ENCODE measurements at places on chromosomes 11 and 22.

GRCh38 chr11:107078375-107078774 is 60.1 kb upstream of the GUCY1A2 start:
- DNase-seq, result no peak

GRCh38 chr22:26471522-26471921 is 12.1 kb downstream of the HPS4 start:
- DNase-seq, result no peak

GRCh38 chr11:30724274-30724673 is 138.1 kb upstream of the MPPED2 start:
- DNase-seq, result no peak

DNA sequence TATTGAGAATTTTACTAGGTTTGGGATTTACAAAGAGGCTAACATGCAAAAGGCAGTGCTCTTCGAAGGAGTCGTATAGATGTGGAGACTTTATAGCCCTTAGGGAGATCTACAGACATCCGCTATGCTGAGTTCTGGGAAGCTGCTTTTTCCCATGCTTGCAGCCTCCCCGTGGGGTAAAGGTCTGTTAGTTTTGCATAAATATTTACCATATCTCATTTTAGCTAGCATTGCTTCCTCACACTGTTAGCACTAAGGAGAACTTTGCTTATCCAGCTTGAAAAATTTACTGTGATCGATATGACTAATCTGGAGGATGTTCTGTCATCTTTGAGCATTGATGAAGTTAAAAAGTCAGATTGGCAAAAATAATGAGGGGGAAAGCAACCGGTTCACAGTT is 18.6 kb downstream of the ARHGEF12 start:
- no peak for DNase-seq

- no peak for DNase-seq
These were observed 711 bp upstream of the ZPR1 start for GRCh38 chr11:116788534-116788933.

- DNase-seq, result no peak
These were observed 331.2 kb downstream of the METTL15 start for GRCh38 chr11:28439403-28439802.

- DNase-seq, result no peak
These were observed 32.0 kb downstream of the TMEM184B start for GRCh38 chr22:38240734-38241252.

GRCh38 chr11:82733444-82734119 is at the start of gene FAM181B:
FAM181B (minus strand) TSS chr11:82733864; CDS start chr11:82733729, 135 bp downstream.
- peak; percentile 70 for DNase-seq

DNA sequence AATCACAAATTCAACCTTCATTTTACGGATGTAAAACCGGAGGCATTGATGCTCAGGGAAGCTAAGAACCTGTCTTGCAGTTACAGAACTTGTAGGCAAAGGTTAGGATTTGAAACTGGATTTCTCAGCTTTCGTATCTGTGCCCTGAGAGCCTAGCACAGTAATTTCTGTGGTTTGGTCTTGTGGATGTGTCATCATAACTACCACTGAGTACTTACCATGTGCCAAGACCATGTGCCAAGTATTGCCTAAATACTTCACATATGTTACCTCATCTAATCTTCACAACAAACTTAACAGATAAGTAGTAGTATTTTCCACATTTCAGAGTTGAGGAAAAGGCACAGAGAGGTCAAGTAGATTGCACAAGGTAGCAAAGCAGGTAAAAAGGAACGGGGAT is 140.7 kb downstream of the NXPE2 start:
- DNase-seq, result no peak

DNA sequence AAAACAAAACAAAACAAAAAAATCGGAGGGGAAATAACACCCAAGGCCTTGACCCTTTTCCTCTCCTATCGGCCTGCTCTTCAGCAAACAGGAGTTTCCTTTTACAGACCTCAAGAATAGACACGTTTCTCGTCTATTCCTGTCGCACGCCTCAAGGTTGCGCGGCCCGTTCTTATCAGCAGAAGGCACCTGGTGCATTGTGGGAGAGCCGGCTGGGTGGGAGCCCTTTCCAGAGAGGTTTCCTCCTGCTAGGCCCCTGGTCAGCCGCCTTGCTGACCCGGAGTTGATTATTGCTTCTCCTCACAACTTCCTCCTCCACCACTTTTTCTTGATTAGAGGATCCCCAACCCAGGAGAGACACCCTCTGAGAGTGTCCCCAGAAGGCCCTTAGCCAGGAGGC is 497.3 kb downstream of the MIAT start:
- no peak for DNase-seq

GRCh38 chr11:129723761-129724162 is 91.9 kb upstream of the TMEM45B start:
- DNase-seq, result no peak

- DNase-seq, result no peak
These were observed 68.1 kb downstream of the GRIK4 start for GRCh38 chr11:120579611-120580031.

DNA sequence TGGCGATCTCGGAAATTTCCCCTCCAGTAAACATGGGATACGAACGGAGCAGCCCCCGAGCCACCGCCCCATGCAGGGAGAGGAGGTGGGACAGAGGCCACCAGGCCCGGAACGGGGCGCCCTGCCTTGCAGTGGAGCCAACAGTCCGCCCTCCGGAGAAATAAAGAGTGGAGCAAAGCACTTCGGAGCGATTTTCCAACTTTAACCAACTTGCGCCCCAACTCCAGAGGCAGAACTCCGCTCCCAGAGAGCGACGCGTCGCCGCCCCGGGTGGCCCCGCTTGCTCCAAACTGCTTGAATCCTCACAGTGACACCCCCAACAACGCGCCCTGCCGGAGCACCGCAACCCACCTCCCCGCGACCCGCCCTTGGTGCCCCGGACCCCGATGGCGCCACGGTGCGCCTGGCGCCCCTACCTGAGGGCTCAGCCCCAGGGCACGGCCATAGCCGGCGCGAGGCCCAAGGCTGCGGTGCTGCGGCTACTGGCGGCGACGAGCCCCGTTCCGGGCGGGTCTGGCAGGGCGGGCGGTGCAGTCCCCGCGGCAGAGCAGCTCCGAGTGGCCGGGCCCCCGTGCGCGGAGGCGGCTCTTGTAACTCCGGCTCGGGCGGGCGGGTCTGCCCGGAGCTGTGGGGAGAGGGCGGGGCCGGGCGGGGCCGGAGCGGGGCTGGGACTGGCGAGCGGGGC is at the start of gene AHNAK:
Gene AHNAK (minus strand): TSS at position 563 of the 685 bp plus-strand sequence. CDS start 10,708 bp downstream, outside the sequence.
- DNase-seq, result peak; percentile 65

- no peak for DNase-seq
These were observed 99.6 kb downstream of the CSNK2A3 start for GRCh38 chr11:11253497-11253896.

- no peak for DNase-seq
These were observed 70.0 kb upstream of the GRIK4 start for GRCh38 chr11:120441592-120441991.

DNA sequence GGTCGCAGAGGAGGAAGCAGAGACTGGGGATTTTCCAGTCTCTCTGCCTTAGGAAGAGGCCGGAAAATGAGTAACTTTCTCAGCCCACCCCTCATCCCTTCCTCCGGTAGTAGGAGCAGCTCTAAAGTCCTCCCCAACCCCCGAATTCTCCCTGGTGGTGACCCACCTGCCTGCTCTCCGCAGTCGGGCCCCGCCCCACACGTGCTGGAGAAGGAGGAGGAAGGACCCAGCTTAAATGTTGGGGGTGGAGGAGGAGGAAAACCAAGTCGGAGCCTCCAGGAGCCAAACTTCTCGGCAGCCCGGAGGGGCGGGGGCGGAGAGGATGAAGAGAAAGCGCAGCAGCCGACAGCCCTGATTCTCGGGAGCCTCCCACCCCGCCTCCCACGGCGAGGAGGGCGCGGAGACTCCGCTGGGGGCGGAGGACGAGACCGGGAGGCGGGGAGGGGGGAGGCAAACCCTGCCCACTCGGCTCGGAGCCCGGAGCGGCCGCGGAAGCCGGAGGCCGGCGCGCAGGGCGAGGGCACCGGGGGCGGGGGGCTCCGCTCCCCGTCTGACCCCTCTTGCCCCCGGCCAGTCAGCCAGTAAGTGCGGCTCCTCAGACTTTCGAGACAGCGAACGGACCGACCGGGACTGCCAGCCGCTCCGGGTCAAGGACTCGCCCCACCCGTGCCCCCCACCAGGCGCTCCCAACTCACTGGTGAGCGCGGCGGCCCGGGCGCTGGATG is at the start of gene TPBGL:
Gene TPBGL (plus strand): TSS at position 464 of the 725 bp plus-strand sequence. CDS start 276 bp downstream, outside the sequence.
- DNase-seq, result peak; percentile 25

- DNase-seq, result no peak
These were observed 94.9 kb downstream of the SLC17A6 start for GRCh38 chr11:22433094-22433455.

GRCh38 chr11:68412593-68413475 is 47.7 kb upstream of the PPP6R3 start:
- DNase-seq, result no peak

DNA sequence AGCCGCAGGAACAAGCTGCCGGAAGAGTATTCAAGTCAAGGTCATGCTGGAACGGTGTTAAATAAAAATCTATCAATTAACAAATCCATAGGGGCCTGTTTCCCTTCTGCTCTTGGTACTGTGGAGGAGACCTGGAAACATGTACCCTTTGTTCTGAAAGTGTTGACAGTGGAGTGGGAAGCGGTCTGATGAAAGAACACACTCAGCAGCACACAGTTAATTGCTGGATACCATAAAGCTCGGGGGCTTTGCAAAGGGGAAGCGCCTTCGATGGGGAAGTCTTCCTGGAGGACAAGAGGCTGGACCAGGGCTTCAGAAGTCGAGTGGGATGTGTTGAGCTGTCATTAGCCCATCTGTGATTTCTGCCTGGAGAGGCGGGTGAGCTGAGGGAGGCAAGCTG is 112.5 kb upstream of the CLPB start:
- DNase-seq, result no peak

DNA sequence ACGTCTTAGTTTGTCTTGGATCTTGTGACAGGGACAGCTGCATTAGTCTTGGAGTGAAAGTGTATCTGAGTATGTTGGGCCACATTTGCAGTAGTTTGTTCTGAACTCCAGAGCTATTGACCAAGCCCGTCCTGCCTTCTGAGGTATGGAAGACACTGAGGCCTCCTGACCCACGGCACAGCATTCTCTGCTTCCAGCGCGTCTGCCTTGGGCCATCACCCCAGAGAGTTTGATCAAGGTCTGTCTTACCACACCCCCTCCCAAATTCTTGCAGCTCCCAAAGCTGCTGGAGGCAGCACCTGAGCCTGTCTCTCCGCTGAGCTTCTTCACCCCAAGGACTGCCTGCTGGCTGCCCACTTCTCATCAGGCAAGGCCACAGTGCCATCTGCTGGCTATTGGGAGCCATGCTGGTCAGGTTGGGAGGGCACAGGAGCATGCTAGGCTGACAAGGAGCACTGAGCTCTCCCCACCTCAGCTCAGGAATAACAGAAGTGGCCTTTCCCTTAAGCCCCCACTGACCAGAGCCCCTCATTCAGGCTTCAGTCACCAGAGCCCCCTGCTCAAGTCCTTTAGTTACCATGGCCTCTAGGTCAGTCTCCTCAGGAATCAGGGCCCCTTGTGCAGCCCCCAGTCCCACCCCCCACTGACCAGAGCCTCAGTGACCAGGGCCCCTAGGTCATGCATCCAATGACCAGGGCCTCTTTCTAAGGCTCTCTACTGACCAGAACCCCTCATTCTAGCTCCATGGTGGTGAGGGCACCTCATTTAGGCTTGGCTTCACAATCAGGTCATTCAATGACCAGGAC is 27.2 kb upstream of the SMPD1 start:
- DNase-seq, result peak; percentile 81

DNA sequence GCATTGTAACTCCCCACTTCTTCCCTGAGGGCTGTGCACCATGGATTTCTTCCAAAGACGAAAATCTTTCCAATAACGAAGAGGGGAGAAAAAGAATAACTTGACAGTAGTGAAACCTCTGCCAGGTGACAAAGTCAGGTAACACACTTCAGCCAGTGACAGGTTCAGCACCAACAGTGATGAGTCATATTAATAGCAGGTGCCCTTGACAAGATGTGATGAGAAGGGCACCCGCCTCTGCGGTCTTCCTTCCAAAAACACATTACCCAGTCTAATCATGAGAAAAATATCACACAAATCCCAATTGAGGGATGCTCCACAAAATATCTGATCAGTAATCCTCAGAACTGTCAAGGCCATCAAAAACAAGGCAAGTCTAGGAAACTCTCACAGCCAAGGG is 157.8 kb downstream of the EFCAB6 start:
- no peak for DNase-seq

GRCh38 chr11:61731952-61732675 is 20.3 kb upstream of the MYRF start:
- no peak for DNase-seq

DNA sequence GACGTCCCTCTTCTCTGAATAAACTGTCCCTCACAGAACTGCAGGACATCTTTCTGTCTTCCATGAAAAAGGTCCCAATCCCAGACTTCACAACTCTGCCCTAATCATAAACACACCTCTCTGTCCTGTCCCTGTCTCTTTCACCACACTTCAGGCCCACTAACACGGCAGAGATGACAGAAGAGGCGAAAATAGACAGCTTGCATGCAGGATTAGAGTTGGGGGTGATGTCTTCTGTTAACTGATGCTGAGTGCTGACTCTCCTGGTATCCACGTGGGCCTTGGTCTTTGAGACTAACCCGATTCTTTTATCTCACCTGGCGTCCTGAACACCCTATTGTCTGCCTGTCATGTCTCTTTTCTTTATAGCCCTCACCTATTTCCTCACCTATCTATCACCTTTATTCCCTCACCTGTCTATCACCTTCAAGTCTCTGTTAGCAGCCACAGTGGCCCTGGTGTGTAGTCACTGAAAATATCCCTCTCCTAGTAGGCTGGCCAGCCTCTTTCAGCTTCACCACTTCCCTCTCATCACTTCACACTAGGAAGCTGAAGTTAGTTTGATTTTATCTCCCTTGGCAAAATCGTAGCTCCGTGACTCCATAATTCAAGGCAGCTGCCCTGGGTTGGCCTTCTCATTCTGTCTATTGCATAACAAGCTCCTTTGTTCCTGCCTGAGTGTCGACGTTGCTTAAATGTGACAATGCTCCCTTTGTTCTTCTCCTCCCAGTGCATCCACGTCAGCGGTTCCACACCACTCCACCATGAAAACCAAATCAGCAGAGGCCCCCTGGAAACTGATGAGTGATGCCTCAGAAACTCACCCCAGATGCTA is 30.6 kb upstream of the DRD2 start:
- no peak for DNase-seq

DNA sequence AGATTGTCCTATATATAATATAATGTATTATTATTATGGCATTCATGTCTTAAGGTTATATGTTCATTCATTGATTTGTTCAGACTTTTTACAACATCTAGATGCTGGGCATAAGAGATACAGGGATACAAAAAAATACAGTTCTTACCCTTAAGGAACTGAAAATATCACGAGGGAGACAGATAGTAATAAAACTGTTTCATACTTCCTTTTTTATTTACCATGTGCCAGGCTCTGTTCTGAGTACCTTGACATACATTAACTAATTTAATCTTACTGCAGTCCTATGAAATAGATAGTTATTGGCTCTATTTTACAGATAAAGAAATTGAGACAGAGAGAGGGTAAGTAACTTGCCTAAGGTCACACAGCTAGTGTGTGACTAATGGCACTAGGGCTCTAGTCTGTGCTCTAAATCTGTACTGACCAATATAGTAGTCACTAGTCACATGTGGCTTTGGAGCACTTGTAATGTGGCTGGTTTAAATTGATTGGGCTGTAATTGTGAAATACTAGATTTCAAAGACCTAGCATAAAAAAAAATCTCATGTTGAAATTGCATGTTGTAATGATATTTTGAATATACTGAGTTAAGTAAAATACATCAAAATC is 21.3 kb downstream of the TRIM44 start:
- DNase-seq, result no peak

- DNase-seq, result no peak
These were observed 7.7 kb downstream of the E2F8 start for GRCh38 chr11:19232910-19233503.

- DNase-seq, result no peak
These were observed 34.6 kb upstream of the CRTAM start for GRCh38 chr11:122803716-122804115.

GRCh38 chr22:30675436-30675835 is 7.8 kb upstream of the DUSP18 start:
- DNase-seq, result no peak
